Cardiac ventricle fibroblast (primary cell): ENCODE measurements at places on chromosomes 3 and 15. TPM values are rescaled to one million over a fixed set of nuclear protein-coding genes. Genes with fewer than 3 reads are reported as not detected.

The SLC22A13 gene
- not detected in 2 replicates for total RNA-seq

The CLSTN2 gene
- total RNA-seq: 4.8 and 5.6 TPM in 2 replicates

The CCR4 gene
- not detected in 2 replicates for total RNA-seq

The SUCNR1 gene
- total RNA-seq: not detected in 2 replicates

The MEIS2 gene
- total RNA-seq: 58.5 and 76.8 TPM in 2 replicates

The GOLGA6A gene
- total RNA-seq: not detected in 2 replicates

The LPP gene
- 27.4 and 44.7 TPM in 2 replicates for total RNA-seq

The UROC1 gene
- total RNA-seq: not detected in 2 replicates

The HCLS1 gene
- total RNA-seq: 1.7 and 3.5 TPM in 2 replicates

The PIERCE2 gene
- total RNA-seq: 3.4 and 8.4 TPM in 2 replicates

The RPL22L1 gene
- 352 and 380 TPM in 2 replicates for total RNA-seq

The CACNA2D3 gene
- total RNA-seq: 2.6 TPM in 2 replicates

The P3H2 gene
- total RNA-seq: 2.7 and 9.7 TPM in 2 replicates

The SIDT1 gene
- not detected in 2 replicates for total RNA-seq

The P2RY14 gene
- total RNA-seq: not detected in 2 replicates

The CCDC191 gene
- 1.4 and 1.5 TPM in 2 replicates for total RNA-seq

The ITIH4 gene
- total RNA-seq: 0.39 and 2.2 TPM in 2 replicates

The FILIP1L gene
- total RNA-seq: 15.9 and 16.0 TPM in 2 replicates
